A549 treated with CpdA at 1 μM for 4 hours (cell line): ENCODE measurements at places on chromosomes 7 and 10. TPM values are rescaled to one million over a fixed set of nuclear protein-coding genes. Genes with fewer than 3 reads are reported as not detected.

Gene GPR158
- 0.04 to 0.07 TPM (median 0.05 TPM) in 4 of 5 replicates, not detected in the other for total RNA-seq

Gene GRM3
- not detected in 5 replicates for total RNA-seq

Gene ELFN1
- total RNA-seq, result 0.30 to 0.57 TPM (median 0.47 TPM) in 5 replicates

Gene ZNF853
- total RNA-seq, result 1.9 to 3.0 TPM (median 2.2 TPM) in 5 replicates

Gene RFC2
- total RNA-seq, result 56.7 to 71.2 TPM (median 57.9 TPM) in 5 replicates

Gene ZNF804B
- total RNA-seq, result not detected in 5 replicates

Gene CPA4
- 5.8 to 8.1 TPM (median 6.5 TPM) in 5 replicates for total RNA-seq
